ENCODE measurements at places on chromosomes 3 and 15.

DNA sequence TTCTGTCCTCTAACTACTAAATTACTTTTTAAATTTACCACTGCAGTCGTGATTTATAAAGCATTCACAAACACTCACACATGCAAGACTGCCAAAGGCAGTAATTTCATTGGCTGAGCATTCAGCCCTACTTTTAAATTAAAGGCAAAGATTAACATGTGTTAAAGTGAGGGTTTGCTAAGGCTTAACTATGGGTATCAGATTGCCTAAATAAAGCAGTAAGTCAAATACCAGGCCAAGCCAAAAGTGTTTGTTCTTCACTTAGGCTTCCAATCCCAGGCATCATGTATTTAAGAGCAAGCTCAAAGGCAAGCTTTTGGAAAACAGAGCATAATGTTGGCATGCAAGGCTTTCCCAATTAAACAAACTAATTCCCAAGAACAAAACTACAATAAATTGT, 187.3 kb downstream of the SUCNR1 start:
- no peak for DNase-seq

GRCh38 chr3:40649346-40649745, 124.6 kb downstream of the ZNF621 start:
- DNase-seq = no peak

- no peak for DNase-seq
Observed at GRCh38 chr3:170829546-170830272, 40.3 kb downstream of the RPL22L1 start.

DNA sequence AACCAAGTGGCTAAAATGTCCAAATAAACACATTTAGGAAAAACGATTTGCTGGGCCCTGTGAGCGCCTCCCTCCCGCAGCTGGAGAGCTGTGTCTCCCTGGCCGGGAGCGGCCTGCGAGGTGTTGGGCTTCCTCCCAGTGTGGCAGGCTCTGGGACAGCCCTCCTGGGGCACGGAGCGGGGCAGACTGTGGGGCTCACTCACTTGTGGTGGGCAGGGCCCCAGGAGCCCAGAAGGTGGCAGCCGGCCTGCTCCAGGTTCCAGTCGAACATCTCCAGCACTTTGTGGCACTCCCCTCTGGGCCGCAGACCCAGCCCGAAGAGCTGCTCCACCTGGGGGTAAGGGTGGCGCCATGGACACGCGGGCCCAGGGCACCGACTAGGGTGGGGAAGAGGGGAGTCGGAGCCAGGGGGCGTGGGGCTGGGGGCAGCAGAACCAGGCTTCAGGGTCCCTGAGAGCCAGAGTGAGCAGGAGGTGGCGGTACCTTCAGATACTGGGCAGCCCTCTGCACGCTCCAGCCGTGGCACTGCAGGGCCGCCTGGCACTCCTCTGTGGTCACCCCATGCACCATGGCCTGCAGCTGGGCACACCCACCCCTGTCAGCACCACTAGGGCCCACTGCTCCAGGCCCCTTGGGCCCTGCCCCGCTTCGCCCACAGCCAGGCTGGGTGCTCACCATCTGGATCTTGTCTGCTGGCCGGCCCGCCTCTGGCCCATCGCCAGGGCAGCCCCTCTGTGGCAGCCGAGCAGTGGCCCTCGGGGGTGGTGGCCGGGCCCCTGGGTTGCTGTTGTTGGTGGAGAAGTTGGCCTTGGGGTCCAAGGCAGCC, 41.5 kb downstream of the TNK2 start:
- no peak for DNase-seq

- DNase-seq = no peak
Observed at GRCh38 chr3:171132873-171133272, 106.4 kb upstream of the SLC2A2 start.

DNA sequence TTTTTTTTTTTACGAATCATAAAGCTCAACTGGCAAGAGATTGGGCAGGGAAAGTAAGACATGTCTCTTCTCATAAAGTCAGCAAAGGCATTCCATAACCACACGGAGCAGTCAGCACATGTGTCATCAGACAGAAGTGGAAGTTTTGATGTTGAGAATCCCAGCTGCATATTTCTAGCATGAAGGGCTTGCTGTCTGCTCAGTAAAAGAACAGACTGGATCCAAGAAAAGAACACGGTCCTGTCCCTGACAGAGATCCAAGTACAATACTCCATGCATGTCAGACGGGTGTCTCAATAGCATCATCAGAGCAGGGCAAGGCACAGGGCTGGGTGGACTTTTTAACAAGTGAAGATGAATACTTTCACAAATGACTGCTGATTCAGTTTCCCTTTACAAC, 38.2 kb downstream of the ABI3BP start:
- no peak for DNase-seq

DNA sequence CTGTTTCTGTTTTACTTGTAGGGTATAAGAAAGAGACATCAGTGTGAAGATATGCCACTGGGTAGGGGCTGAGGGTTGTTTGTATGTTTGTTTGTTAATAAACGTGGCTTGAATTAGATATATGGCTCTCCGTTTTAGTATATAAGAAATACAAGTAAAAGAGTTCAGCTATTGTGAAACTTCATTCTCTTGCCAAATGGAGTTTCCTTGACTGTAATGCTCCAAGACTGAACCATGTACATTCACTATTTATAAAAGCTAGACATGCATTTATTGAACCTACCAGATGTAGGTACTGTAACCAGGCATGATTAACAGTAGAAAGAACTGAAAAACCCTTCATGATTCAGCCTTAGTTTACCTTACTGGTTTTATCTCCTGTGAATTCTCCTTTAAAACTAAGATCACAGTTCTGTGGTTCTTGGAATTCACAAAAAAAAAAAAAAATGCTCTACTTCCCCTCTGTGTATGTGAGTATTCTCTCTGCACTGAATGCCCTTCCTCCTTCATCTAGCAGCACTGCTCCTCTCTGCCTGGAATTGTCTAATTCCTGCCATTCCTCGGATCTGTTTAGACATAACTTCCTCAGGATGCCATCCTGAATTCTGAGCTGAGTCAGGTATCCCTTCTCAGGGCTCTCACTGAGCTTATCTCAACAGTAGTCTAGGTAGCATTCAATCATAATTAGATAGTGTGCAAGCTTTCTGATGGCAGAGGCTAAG, 504.4 kb downstream of the FHIT start:
- DNase-seq = no peak
